ENCODE measurements at places on chromosomes 3 and 15.

GRCh38 chr3:43327582-43327979, 41.2 kb downstream of the SNRK start:
- no peak for DNase-seq

DNA sequence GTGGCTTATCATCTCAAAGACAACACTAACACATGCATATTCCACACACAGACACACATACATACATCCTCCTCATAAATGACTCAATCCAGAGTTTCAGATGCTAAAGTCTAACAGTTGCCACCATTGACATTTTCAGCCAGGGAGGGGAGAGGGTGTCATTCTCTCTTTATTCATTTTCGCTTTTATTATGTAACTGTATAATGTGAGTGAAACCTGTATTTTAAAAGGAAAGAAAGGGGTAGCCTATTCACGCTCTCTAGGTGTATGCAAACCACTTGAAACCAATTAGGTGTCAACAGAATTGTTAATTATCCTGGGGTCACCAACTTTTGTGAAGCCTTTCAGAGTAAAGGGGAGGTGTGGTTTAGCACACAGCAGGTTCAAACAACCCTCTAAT, 1282.9 kb downstream of the ROBO2 start:
- DNase-seq: no peak

DNA sequence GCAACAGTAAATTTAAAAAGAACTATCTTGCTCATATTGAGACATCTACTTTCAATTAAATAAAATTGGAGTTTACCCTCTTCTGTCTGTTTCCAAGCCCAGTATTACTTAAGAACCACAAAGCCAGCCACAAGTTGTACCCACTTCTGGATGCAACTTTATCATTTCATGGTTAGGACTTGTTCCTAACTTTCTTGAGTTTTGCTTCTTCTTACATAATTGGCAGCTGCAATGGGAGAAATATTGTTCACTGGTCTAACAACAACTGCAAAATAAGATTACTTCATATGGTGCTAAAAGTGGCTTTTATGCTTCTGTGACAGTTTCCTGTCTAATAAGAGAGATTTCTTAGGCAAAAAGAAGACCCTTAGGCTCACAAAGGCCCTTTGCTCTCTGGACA, 240.6 kb downstream of the OTOL1 start:
- DNase-seq: no peak

DNA sequence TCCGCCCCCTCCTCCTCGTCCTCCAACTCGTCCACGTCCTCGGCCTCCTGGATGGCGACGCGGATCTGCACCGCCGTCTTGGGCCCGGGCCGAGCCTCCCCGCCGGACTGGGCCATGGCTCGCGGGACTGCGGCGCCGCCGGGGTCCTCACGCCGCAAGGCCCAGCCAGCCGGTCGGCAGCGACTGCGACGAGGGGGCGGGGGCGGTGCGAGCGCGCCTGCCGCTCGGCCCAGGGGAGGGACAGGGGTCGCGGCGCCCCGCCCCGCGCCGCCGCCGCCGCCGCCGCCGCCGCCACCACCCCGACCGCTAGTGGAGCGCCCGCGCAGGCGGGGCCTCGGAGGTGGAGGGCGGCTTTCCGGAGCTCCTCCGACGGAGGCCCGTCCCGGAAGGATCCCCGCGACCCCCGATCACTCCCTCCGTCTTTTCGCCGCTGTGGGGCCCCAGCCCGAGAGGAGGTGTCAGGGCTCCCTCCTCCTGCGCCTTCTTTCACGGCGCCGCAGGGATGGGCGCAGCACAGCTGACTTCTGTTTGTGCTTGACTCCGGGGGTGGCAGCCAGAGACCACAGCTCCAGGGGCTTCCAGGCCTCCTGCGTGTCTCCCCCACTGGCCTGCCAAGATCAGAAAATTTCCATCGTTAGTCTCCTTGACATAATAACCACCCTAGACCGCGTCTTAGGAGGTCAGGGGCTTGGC, at the start of gene LARP6:
Gene LARP6 (minus strand): TSS at position 185 of the 693 bp plus-strand sequence. CDS start 69 bp downstream, at position 116.
- DNase-seq: no peak

GRCh38 chr15:40937762-40938535, 8.8 kb downstream of the DLL4 start:
- no peak for DNase-seq

GRCh38 chr3:94481226-94481898, 418.5 kb downstream of the NSUN3 start:
- no peak for DNase-seq
